ENCODE measurements at places on chromosomes 1 and 21.

DNA sequence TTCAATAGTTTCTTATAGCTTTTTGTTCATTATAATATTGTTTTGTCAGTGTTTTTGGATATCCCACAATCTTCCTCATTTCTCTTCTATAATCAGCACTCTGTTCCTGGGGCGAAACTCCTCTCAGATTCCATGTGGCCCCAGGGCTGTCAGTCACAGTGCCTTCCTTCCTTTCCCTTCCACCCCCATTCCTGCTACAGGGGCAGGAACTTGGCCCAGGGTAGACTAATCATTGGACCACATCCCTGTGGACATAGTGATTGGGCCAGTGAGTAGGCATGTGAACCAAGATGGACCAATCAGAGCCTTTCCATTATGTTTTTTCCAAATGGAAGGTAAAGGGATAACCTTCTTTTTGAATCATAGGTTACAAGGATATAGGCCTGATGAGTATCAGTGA lies 78.3 kb downstream of the PGM1 start:
- DNase-seq, result no peak

DNA sequence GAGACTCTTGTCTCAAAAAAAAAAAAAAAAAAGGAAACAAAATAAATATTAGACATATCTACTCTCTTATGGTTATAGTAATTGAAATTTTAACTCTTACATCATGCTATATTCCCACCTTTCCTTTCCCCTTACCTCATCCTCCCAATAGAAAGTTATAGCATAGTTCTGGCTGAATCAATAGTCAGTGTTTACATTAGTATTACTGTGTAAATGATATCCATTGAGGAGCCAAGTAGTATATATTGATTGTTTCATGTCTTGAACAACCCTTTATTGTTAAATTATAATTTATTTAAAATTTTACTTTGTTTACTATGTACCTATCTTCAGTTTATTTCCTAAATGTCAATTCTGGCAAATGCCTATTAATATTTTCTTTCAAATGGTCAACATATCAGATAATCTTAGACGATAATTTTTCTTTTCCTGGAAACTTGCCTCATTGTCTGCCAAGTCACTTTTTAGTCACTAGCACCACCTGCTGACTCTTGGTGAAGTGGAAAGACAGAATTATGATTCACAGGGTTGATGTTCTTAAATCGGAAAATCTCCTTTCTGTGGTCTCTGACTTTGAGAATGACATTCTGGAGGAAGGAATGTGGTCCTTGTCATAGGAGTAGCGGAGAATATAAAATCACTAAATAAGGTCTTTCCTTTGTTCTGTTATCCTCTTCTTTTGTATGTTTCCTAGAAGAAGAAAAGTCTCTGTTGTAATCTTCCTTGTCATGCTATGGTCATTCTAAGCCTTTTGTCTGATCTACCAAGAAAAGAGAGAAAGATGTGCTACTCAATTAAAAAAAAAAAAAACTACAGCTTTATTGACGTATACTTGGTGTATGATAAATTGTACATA lies 8.6 kb downstream of the HJV start:
- DNase-seq, result peak; percentile 81

GRCh38 chr1:8858112-8858668 lies 20.3 kb downstream of the ENO1 start:
- DNase-seq, result peak; percentile 45

- DNase-seq, result no peak
Observed at GRCh38 chr1:145997718-145998023, 1.3 kb upstream of the TXNIP start.

DNA sequence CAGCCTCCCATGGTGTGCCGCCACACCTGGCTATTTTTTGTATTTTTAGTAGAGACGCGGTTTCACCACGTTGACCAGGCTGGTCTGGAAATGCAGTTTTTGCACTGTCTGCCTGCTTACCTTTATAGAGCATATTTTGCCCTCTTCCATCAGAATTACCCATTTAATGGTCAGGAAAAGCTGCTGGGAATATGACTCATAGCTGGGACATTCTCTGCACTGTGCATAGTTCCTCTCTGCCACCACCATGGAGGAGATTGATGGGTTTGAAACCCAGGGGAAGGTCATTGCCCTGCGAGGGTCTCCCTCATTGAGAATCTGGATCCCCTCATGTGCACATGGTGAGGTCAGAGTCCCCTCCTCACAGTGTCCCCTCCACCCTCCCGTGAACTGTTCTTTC lies 32.1 kb downstream of the MX1 start:
- no peak for DNase-seq

Data from AG10803 (cell line).